ENCODE measurements at places on chromosomes 6 and 20.

GRCh38 chr6:35893246-35893645 is 27.7 kb downstream of the SRPK1 start:
- DNase-seq: no peak

GRCh38 chr6:118591897-118592296 is 43.8 kb downstream of the PLN start:
- no peak for DNase-seq

DNA sequence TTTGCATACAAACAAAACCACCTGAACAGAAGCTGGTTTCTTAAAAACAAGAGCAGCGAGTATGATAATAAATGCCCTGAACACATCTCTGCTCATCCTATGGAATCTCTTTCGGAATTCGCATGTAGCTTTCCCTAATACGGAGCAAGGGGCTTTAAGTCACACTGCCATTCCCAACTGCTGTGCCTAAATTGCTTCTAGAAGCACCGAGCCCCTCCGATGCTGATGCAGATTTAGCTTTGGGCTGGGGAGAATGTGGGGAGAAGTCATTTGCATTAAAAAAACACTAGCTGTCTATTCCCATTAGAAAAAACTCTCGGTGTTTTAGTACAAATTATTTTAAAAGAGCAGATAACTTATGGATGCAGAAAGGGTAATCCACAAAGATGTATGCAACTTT is 76.9 kb downstream of the CD83 start:
- DNase-seq: no peak

GRCh38 chr6:15073344-15073789 is 172.5 kb upstream of the JARID2 start:
- peak; percentile 26 for DNase-seq

GRCh38 chr6:11607383-11607782 is 69.8 kb downstream of the TMEM170B start:
- no peak for DNase-seq

DNA sequence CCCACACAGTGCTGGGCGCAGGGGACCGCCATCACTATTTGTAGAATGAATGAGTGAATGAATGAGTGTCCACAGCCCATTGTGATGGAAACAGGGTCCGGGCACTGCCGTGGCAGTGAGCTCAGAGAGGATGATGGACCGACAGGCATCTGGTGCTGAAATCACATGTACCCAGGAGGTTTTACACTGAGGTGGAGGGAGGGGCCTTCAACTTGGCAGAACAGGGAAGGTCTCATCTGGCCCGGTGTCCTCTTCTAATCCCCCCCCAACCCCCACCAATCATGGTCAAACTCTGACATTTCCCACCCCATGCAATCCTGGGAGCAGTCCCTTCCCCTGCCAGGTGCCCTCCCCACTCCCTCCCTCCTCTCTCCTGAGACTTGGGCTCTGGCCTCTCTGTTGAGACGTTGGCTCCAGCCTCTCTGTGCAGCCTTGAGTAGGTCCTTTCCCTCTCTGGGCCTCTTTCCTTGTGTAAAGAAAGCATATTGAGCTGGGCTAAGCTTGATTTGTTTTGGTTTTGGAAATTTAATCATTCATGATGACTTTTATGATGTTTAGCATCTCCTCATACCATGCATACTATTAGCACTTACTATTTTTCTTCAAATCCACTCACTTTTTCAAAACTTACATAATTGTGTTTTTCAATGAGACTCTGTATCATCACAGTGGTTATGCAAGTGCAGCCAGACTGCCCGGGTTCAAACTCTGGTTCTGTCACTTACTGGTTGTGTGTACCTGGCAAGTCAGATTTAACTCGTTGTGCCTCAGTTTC is 10.8 kb downstream of the KIAA1755 start:
- no peak for DNase-seq

- no peak for DNase-seq
Observed at GRCh38 chr6:6635869-6636268, 47.3 kb downstream of the LY86 start.

DNA sequence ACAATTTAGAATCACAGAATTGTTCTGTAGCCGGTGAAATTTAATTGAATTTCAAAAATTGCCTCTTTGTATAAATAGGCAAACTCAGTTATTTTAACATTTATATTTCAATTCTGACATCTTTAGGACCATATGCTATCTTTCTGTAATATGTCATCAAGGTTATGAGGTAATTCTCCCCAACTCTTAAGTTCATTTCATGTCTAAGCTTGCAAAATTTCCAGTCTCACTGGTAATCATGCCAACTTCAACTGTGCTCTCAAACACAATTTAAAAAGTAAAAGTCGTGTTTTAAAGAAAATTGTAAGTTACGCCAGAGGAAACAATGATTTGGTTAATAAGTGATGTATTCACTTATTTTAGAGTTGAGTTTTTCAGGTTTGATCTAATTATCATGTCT is 1.4 kb downstream of the NCOA7 start:
- DNase-seq: no peak

- DNase-seq: no peak
Observed at GRCh38 chr6:25004357-25004756, 68.6 kb upstream of the RIPOR2 start.

- no peak for DNase-seq
Observed at GRCh38 chr6:158507174-158507573, 52.7 kb upstream of the TMEM181 start.

DNA sequence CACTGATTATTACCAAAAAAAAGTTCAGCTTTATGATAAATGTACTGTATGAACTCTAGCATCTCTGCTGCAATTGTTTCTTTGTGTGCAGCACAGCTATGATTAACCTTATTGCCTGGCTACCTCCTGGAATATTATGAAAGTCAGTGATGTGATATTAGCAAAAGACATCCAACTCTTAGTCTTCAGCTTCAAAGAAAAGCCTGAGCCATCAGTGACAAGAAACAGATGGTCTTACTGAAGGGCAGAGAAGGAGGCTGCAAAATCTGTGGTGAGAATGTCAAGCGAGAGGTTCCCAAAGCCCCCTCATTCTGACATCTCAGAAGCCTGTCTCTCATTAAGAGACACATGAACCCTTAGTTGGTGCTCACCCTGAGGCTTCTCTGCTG is 89.4 kb upstream of the TNFAIP3 start:
- no peak for DNase-seq

DNA sequence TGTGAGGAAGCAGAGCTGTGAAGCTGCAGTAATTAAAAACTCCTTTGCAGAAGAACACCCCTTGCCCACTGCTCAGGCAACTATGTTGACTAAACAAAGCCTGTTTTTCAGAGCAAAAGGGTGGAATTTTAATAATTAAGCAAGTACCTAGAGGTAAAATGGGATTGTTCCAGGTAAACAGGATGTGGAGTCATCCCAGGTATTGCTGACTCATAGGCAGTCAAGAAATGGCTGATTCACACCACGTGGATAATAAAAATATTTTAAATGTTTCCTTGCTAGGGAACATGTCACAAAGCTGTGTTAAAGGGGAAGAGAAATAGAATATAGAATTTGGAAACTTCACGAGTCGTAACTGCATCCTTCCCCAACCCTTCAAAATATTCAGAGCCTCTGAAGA is 491.8 kb downstream of the BTBD3 start:
- DNase-seq: no peak

DNA sequence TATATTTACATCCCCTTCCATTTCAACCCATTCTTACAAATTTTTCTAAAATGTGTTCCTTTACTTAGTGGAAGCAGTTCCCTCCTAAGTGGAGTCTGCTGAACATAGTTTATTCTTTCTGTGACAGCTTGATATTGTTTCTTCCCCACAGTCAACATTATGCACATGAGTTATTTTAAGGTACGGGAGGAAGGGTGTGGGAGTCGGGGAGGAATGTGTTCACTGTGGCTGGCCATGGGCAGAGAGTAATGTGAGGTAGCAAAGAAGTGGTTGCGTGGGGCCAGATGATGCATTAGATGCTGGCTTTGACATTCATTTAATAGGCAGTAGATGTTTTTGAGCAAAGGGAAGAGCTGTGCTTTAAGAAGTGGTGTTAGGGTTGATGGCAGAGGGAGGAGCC is 98.5 kb downstream of the ARMC2 start:
- no peak for DNase-seq
